ENCODE measurements at places on chromosomes 4 and X.

- DNase-seq = no peak
Observed at GRCh38 chr4:40672528-40673522, 43.2 kb upstream of the RBM47 start.

- no peak for DNase-seq
Observed at GRCh38 chr4:11429699-11430045, 978 bp upstream of the HS3ST1 start.

- no peak for DNase-seq
Observed at GRCh38 chr4:149754526-149754925, 61.1 kb downstream of the IQCM start.

DNA sequence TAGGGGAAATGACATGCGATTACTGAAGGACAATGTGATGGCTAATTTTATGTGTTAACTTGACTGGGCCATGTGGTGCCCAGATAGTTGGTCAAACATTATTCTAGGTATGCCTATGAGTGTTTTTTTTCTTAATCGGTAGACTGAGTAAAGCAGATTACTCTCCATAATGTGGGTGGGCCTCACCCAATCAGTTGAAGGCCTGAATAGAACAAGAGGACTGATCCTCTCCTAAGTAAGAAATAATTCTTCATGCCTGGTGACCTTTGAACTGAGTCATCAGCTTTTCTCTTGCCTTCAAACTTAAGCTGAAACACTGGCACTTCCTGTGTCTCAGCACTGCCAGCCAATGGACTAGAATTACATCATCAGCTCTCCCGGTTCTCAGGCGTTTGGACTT is 164.0 kb upstream of the FGF13 start:
- no peak for DNase-seq

DNA sequence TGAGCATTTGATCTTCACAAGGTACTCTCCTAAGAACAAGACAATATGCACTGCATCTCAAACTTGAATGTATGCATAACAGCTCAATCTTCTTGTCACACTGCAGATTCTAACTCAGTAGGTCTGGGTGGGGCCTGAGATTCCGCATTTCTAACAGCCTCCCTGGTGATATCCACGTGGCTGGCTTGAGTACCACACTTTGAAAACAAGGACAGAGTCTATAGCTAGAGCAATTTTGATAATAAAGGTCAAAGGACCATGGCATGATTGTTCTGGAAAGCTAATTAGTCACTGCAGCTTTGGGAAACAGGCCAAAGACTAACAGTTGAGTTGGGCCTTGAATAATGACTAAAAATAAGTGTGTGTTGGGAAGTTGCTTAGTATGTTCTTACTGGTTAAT is 213.3 kb downstream of the GBA3 start:
- DNase-seq = no peak

GRCh38 chr4:58983887-58984286 is 1873.7 kb upstream of the IGFBP7 start:
- no peak for DNase-seq

- no peak for DNase-seq
Observed at GRCh38 chrX:135346975-135347374, 37.7 kb downstream of the ETDC start.

DNA sequence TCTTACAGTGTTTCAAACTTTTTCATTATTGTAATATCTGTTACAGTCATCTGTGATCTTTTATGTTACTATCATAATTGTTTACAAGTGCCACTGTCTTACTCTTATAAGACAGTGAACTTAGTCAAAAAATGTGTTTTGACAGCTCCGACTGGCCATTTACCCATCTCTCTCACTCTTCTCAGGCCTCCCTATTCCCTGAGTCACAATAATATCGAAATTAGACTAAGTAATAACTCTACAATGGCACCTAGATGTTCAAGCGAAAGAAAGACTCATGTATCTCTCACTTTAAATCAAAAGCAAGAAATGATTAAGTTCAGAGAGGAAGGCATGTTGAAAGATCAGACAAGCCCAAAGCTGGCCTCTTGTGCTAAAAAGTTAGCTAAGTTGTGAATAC is 184.2 kb downstream of the CDS1 start:
- no peak for DNase-seq

GRCh38 chr4:183905081-183905592 is at the start of gene STOX2:
Gene STOX2, plus strand, starts transcription at chr4:183905307. Its CDS starts 1,484 bp downstream, at chr4:183906791.
- peak; percentile 82 for DNase-seq

DNA sequence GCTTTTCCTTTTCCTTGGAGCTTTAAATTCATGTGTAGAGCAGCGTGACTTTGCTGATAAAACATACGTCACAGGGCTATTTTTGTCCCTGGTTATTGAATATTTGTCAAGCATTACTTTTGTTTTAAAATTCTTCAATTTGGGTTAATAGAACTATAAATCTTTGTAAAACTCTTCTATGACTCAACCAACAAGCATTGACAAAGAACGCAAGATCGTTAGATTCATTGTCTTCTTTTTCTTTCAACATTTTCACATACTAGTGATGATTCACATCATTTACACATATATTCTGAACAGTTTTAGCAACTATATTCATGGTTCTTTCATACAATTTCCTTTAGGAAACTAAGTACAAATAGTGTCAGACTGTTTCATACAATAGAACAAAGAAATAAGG is 72.0 kb upstream of the GPM6A start:
- DNase-seq = no peak

GRCh38 chr4:150769248-150769647 is 187.3 kb downstream of the MAB21L2 start:
- no peak for DNase-seq

DNA sequence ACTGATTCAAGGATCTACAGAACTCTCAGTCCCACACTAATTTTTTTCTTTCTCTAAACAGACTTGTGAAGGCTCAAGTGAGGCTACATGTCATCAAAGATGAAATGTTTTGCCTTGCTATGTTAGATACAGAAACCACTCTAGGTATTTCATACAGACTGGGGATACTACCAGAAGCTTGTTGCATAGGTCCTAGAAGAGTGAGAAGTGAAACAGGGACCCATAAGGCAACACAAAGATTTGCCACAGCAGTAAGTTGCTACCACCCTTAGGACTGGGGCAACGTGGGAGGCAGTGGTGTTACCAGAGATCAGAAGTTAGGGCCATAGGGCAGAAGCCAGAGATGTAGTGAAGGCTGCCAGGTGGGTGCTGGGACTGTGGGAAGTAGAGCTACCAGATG is 50.7 kb upstream of the MID1IP1 start:
- DNase-seq = no peak

Measured in coronary artery (tissue), 2 donors.